Vagina (tissue), 2 donors: ENCODE measurements at places on chromosomes 16 and 17. TPM values are rescaled to one million over a fixed set of nuclear protein-coding genes. Genes with fewer than 3 reads are reported as not detected.

The SKAP1 gene
- 5.6 TPM for total RNA-seq

The DPEP3 gene
- total RNA-seq: not detected

The KRT32 gene
- not detected for total RNA-seq

The YPEL2 gene
- 16.7 TPM for total RNA-seq

The ABCA10 gene
- 32.2 TPM for total RNA-seq

The TNFAIP1 gene
- 27.3 TPM for total RNA-seq

The ARHGDIG gene
- not detected for total RNA-seq

The SLC2A4 gene
- 3.2 TPM for total RNA-seq

The SNAI3 gene
- not detected for total RNA-seq

The ABCC11 gene
- not detected for total RNA-seq

The ST6GALNAC1 gene
- total RNA-seq: 4.4 TPM

The FNDC8 gene
- total RNA-seq: not detected

The ITGAX gene
- total RNA-seq: 4.4 TPM

The TBC1D3I gene
- total RNA-seq: 1.7 TPM

The HBZ gene
- total RNA-seq: not detected

The KRT39 gene
- not detected for total RNA-seq

The TNFSF13 gene
- 20.1 TPM for total RNA-seq

The IL17C gene
- not detected for total RNA-seq

The DOC2A gene
- 2.2 TPM for total RNA-seq

The USP36 gene
- total RNA-seq: 71.2 TPM

The KRT35 gene
- total RNA-seq: not detected

The SHMT1 gene
- 31.4 TPM for total RNA-seq

The TSNAXIP1 gene
- not detected for total RNA-seq

The LRRC37A gene
- 3.4 TPM for total RNA-seq

The FGF11 gene
- total RNA-seq: 10.8 TPM

The SULT1A4 gene
- total RNA-seq: 9.6 TPM

The TBX2 gene
- 9.8 TPM for total RNA-seq

The SEC14L5 gene
- total RNA-seq: 0.49 TPM

The KRTAP9-4 gene
- total RNA-seq: not detected

The TBC1D3 gene
- not detected for total RNA-seq

The TMEM98 gene
- total RNA-seq: 85.0 TPM

The KRTAP9-8 gene
- total RNA-seq: not detected

The GPRC5B gene
- 44.7 TPM for total RNA-seq

The MRPS7 gene
- 40.3 TPM for total RNA-seq

The LITAFD gene
- not detected for total RNA-seq

The NKIRAS2 gene
- total RNA-seq: 28.7 TPM

The ZNF469 gene
- 2.2 TPM for total RNA-seq

The TEKT1 gene
- total RNA-seq: not detected

The SNF8 gene
- total RNA-seq: 64.1 TPM

The BRIP1 gene
- 0.98 TPM for total RNA-seq

The DHRS13 gene
- 11.8 TPM for total RNA-seq

The MT1M gene
- total RNA-seq: 63.3 TPM

The HOXB4 gene
- total RNA-seq: 1.5 TPM

The PNPO gene
- 42.7 TPM for total RNA-seq

The RND2 gene
- 1.5 TPM for total RNA-seq

The USP6 gene
- 0.49 TPM for total RNA-seq

The SNX11 gene
- total RNA-seq: 15.0 TPM

The TNP2 gene
- total RNA-seq: not detected

The CORO1A gene
- 51.1 TPM for total RNA-seq

The KRT31 gene
- total RNA-seq: not detected

The ENPP7 gene
- total RNA-seq: not detected
